ENCODE measurements at places on chromosomes 4 and X.

GRCh38 chrX:153547195-153547594, 29.8 kb downstream of the ATP2B3 start:
- no peak for DNase-seq

DNA sequence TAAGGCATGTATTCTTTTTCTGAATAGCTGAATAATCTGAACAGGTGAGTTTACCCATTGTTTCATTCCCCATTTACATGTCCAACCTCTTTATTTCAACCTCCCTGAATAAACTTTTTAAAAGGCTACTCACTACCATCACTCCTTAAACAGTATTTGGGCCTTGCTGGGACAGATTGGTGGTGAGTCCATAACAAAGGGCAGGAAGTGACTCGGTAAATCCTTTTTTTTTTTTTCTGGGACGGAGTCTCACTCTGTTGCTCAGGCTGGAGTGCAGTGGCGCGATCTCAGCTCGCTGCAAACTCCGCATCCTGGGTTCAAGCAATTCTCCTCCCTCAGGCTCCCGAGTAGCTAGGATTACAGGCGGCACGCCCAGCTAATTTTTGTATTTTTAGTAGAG, 23.4 kb upstream of the SEC24B start:
- DNase-seq: no peak

DNA sequence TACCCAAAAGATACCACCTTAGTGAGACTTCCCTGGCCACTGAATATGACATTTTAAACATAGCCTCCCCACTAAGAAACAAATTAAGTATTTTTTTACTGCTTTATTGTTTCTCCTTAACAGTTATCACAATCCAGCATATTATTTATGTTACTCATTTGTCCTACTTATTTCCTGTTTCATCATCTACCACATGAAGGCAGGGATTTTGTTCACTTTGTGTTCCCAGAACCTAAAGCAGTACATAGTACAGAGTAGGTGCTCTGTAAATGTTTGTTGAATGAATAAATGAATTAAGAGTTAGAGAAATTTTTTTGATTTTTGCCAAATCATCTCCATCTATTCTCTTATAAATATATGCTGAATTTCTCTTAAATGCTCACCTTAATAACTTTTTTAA, 318.4 kb upstream of the GIMD1 start:
- DNase-seq: no peak

DNA sequence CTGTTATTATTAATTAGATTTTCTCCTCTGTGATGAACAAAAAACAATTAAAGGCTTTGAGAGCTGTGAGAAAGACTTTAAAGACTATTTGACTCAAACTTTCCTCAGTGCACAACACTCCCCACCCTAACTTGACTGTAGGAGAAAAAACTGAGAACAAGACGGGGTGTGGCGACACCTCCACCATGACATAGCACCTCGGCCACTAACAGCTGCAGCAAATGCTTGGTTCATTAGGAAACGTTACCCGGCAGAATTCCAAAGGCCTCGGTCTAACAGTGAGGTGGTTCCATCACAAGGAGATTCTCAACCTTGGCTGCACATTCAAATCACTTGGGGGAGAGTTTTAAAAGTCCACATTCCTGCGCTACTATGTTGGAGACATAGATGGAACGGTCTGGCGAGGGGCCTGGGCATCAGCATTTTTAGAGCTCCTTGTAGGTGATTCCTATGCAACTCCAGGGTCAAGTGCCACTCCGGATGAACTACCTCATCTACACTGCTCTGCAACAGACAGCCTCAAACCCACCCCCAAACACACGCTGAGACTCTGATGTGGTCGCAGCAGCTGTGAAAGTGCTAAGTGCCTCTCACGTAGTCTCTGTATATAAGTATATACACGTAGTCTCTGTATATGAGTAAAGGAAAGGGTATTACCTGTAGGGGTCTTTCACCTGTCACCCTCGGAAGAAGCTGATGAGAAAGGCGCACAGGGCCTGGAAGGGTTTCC, 1.0 kb downstream of the FGFBP2 start:
- no peak for DNase-seq

- DNase-seq: no peak
Measured at GRCh38 chrX:109840585-109840984, 107.5 kb upstream of the ACSL4 start.

DNA sequence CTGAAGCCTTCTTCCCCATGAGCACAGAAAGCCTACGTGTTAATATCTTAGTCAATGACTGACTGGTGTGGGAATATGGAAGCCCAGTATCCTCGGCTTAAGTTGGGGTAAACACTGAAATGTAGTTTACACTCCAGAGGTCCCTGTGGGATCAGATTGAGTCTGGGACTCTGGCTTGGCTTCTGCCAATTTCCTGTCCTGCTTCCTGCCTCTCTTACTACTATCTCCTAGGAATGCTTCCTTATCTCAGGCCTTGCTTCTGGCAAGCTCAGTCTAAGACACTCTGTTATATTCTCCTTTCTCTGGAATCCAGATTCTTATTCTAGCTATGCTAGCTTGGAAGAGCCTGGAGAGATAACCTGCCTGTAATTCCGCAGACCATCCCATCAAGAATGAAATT, 174.0 kb upstream of the LDB2 start:
- no peak for DNase-seq

- DNase-seq: no peak
Measured at GRCh38 chr4:182897601-182898478, 19.3 kb downstream of the DCTD start.

DNA sequence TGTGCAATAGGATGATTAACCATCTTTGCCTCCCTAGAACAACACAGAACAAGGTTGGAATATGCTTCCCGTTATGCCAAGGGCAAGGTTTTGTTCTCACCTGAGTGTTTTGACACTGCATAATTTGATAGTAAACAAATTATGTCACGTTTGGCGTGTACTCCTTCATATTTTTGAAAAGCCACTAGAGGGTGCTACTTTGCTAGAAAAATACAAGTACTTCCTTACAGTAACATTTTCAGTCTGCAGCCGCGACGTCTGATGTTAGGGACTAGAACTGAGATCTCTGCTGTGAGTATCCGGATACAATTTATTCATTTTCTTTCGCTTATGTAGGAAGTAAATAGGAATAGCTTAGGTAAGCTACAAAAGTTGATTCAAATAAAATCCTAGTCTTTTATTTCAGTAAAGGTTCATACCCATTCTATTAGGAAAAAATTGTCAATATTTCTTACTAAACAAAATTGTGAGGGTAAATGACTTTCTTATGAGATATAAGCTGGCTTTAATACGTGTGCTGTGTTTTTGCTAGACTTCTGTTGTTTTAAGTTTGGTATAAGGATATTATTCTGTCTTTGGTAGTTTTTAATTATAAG, 181.1 kb upstream of the WDFY3 start:
- peak; percentile 54 for DNase-seq

- no peak for DNase-seq
Measured at GRCh38 chr4:158998624-158999023, 104.3 kb upstream of the RAPGEF2 start.

GRCh38 chr4:6470502-6471306, 1.7 kb downstream of the PPP2R2C start:
- peak; percentile 47 for DNase-seq

DNA sequence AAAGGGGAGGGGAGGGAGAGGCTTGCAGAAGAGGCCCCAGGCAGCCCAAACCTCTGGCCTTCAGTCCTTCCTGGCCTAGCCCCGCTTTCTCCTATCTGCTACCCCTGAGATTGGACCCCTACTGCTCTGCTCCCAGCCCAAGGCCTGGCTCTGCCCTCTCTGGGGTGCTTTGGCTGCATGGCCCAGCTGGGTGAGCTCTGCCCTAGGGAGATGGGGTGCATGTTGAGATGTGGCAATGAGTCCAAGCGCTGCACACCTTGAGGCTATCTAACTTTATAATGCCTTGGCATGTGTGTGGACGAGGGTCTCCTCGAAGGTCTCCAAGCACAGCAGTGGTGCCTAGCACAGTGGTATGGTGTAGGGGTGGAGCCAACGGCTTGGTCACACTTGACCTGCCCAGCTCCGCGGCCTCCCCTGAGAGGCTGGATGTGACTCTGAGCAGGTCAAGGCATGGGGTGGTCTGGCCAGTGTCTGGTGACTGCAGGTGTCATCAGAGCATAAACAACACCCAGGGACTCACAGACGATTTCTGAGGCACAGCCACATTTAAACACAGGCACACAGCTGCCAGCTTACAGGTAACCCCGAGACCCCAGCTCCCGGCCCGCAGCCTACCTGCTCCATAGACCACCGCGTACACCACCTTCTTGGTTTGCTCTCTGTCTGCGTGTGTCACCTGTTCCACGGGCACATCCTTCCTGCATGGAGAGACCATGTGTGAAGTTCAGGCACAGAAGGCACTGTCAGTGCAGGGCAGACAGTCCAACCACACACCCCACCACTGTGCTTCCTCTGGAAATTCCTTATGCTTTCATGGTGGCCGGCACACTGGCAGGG, 36.3 kb downstream of the NAT8L start:
- no peak for DNase-seq

DNA sequence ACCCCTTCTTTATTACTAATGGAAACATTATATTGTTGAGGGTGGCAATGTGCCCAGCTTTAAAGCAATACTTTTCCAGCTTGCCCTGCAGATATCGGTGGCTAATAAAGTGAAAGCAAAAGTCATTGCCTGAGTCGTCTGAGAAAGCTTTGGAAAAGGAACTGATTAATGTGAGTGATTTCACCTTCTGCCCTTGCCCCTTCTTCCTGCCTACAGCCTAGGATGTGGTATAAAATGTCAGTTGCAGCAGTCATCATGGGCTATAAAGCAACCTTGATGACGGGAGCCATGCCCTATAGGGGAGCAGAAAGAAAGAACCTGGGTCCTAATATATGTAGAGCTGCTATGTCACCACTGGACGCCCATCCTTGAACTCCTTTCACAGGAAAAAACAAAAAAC, 132.4 kb upstream of the USP9X start:
- no peak for DNase-seq

GRCh38 chr4:170736710-170737109, 647.0 kb upstream of the AADAT start:
- no peak for DNase-seq

- no peak for DNase-seq
Measured at GRCh38 chrX:20461576-20461975, 194.9 kb upstream of the RPS6KA3 start.

DNA sequence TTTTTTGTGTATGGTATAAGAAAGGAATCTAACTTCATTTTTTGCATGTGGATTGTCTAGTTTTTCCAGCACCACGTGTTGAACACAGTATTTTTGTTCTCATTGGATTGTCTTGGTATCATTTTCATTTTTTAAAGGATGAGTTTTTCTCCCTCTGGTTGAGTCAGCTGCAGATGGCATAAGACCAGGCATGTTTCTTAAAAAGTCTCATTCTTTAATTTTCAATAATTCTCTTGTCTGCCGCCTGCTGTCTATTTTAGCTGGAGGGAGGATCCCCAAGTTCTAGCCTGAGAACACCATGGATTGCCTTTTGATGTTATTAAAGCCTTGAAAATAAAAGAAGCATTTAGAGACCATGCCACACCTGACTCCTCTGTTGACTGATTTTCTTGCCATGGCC, 263.8 kb downstream of the ARHGAP24 start:
- no peak for DNase-seq

DNA sequence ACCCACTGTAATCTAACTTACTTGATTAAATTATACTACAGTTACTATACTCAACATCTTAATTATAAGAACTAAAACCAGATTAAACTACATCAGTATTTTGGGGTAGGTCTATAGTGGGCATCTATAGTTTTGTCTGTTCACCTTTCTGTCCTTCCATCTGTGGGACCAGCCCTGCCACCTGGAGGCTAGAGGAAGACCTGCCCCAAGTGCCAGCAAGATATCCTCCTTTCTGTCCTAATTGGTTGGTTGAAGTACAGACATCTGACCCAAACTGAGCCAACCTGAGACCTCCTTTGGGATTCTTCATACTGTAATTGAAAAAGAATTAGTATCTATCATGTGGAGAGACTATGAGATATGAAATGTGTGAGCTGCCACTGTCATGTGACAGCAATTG, 172.2 kb upstream of the TLL1 start:
- no peak for DNase-seq

DNA sequence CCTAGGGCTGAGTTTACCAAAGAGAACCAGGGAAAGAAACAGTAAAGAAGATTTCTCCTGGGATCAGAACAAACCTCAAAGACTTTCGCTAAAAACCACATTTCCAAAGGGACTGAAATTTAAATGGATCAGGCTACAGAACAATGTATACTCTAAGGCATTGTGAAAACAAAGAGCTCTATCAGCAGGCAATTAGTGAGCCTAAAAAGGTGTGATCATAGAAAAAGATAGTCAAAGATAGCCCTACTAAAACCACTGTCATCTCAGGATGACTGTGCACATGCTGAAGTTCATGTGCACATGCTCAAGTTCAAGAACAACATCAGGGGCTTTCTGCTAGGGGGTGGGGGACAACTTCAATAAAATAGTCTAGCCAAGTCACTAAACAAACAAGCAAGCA, 12.9 kb upstream of the SMIM10L2A start:
- no peak for DNase-seq

DNA sequence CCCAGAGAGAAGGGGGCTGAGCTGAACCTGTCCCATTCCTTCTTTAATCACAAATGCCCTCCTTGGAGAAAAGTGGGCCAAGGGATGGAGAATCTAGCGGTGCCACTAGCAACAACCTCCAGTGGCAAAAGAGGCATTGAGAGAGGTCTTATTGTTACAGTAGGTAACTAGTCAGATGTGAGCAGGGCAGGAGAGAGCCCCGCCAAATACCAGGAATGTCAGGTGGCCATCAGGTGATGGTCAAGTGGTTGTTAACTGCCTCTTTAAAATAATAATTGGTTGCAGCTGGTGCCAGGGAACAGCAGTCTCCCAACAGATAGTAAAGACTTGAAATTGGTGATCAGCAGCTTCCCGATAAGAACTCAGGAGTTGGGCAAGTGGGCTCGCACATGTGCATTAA, 116.1 kb downstream of the EVC2 start:
- DNase-seq: no peak

DNA sequence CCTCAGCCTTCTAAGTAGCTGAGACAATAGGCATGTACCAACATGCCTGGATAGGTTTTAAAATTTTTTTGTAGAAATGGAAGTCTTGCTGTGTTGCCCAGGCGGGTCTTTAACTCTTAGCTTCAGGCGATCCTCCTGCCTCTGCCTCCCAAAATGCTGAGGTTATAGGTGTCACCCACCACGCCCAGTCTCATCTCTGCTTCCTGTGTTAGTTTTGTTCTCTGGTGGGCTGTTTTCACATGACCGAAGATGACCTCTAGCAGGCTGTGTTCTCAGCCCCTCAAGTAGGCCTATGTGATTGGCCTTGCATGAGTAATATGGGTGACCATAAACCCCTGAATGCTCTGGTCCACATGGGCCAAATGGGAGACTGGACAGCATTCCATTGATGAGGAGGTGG, 56.8 kb upstream of the MSANTD1 start:
- DNase-seq: no peak

- DNase-seq: no peak
Measured at GRCh38 chr4:55920571-55920970, 28.2 kb upstream of the CEP135 start.

- no peak for DNase-seq
Measured at GRCh38 chr4:157558016-157558415, 337.5 kb downstream of the GRIA2 start.

DNA sequence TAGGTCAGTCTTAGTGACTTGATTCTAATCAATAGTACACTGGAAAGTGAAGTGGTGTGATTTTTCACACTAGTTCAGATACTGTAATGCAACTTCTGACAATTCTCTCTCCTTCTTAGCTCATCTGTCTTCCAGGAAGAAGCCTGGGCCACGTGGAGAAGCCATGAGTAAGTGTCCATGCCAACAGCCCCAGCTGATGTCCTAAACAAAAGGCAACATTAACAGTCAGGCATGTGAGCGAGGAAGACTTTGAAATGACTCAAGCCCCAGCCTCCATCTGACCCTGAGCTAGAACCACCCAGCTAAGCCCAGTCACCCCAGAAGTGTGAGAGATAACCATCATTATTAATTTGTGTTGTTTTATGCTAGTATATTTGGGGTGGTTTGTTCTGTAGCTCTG, 115.7 kb upstream of the MAGEB16 start:
- DNase-seq: no peak
